ENCODE measurements at places on chromosomes 3 and 15.

GRCh38 chr3:192339214-192339613, 388.1 kb downstream of the FGF12 start:
- no peak for DNase-seq

DNA sequence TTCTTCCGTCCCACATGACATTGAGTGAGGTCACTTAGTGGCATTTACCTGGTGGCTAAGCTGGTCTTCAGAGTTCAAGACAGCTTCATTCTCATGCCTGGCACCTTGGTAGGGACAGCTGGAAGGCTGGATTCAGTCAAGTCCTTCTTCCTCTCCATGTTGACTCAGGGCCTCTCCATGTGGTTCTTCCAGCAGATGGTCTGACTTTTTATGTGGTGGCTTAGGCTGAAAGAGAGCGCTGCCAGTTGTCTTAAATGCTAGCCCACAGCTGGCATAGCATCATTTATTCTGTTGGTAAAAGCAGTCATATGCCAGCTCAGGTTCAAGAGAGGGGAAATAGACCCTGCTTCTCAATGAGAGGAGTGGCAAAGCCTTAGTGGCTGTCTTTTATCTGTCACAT, 53.0 kb upstream of the CTDSPL start:
- DNase-seq: no peak

GRCh38 chr15:63735449-63735848, 98.3 kb downstream of the HERC1 start:
- no peak for DNase-seq

- DNase-seq: no peak
These were observed 47.1 kb downstream of the USF3 start for GRCh38 chr3:113649174-113649845.

DNA sequence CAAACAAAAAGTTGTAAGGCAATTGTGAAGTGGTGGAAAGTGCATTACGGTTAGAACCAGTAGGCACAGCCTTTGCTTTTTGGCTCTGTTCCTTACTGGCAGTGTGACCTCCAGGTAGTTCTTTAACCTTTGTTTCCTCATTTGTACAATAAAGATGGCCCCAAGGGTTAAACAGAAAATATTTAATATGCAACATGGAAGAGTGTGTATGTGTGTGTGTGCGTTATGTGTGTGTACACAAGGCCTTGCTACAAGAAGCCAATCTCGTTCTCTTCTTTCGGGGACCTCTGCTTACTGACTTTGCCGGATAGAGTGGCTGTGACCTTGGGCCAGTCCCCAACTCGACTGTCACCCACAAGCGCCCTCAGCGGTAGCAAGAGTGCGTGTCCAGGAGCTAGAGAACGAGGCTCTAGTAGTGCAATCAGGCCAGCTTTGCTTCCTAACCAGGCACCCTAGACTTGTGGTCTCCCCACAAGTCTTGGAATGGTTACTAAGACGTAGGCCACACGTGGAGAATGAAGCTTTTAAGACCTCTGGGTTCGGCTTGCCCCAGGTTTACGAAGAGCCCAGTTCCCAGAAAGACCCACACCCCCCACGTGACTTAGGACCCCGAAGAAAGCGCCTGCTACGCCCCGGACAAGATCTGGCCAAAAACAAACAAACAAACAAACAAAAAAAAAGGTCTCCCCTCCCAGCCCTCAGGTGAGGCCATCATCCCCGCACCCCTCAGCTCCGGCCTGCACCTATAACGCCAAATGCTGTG, 593 bp downstream of the CIAO2A start:
- DNase-seq: no peak

DNA sequence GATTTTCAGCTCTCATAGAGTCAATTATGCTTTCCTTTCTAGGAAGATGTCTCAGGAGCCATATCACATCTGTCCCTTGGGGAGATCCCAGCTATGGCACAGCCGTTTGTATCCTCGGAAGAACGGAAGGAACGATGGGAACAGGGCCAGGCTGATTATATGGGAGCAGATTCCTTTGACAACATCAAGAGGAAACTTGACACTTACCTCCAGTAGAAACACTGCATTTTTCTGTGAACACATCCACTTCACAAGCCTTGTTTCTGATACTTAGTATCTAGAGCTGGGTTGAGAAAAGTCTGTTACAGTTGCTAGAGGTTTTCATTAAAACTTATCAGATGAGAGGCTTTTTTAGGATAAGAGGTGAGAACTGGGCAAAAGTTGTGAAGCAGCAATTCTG, 35.4 kb downstream of the GYG1 start:
- DNase-seq: no peak

GRCh38 chr3:60064210-60065178, 1014.7 kb upstream of the CFAP20DC start:
- DNase-seq: no peak

DNA sequence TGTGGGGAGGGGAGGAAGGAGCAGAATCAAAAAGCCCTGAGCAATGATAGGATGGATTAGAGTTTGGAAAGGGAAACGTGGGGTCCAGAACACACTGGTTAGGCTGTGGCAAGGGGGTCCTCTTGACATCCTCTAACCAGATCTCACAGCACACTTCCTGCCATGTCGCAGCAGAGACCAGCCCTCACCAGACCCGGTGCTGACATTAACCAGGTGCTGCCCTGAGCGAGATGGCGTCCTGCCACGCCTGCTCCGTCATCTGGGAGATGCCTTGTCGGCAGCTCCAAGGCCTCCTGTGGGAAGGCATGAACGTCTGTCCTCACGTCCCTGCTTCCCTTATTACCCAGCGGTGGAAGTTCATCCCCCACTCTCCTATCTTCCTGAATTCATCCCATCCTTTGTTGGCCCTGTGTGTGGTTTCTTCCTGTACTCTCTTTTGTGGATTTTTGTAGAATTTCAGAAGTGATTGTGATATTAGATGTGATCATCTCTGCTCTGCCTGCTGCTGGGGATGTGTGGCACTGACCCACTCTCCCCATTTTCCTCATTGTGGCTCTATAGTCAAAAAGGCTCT, 29.4 kb upstream of the MYZAP start:
- no peak for DNase-seq

DNA sequence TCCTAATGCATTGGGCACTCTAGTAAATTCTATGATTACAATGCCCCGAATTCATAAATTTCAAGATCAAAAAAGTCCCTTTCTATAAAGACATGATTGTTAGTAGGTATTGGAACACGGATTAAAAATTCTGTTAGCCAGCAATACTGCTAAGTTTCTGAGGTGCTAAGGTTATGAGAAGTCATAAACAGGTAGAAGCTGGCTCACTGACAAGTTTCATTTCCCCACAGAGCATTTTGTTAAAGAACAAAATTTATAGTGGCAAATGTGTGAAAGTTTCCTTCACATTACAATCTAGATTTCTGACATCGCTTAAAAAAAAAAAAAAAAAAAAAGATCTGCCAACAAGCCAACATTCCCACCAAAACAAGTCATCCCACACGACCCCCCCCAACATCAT, 12.4 kb upstream of the MAN2C1 start:
- no peak for DNase-seq

- no peak for DNase-seq
These were observed 29.2 kb downstream of the PXK start for GRCh38 chr3:58361866-58362265.

Data from neural crest cell (in vitro differentiated cells).